Stimulated activated CD4-positive, alpha-beta T cell treated with anti-CD3 and anti-CD28 coated beads, TNF-alpha, amount 100 ng/mL, for 1 hour (primary cell): ENCODE measurements at places on chromosomes 6 and 20.

DNA sequence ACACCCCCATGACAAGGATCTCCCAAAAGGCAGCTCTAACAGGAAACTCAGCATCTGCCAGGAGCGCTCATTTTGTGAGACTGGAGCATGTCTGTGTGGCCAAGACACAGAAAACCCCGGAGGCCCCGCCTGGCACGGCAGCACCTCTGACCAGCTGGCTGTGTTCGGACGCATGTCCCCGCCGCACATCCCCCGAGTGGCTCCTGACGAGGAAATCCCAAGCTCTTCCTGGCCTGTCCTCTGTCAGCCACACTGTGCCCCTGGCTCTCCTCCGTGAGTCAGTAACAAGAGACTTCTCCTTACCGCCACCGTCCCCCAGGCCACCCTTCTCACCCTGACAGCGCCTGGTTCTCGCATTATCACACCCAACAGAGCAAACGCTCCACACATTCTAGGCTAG is 14.4 kb downstream of the SLC2A4RG start:
- no peak for DNase-seq

GRCh38 chr6:3406891-3407809 is 49.7 kb downstream of the SLC22A23 start:
- DNase-seq = no peak

GRCh38 chr6:148864941-148865340 is 118.1 kb downstream of the UST start:
- no peak for DNase-seq

- DNase-seq = no peak
Measured at GRCh38 chr6:156890627-156891314, 113.6 kb downstream of the ARID1B start.

DNA sequence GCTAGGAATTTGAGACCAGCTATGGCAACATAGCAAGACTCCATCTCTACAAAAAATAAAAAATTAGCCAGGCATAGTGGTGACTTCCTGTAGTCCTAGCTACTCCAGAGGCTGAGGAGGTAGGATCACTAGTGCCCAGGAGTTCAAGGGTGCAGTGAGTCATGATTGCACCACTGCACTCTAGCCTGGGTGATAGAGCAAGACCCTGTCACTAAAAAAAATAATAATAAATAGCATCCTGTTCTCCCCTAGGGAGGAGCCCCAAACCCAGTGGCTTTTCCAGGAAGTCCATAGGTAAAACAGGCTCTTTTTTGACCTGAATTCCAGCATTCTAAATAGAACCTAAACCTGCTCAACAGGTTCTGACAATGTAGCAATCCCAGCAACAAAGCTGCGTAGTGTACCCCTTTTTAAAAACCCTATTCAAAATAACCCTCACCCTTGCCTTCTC is 192.0 kb downstream of the ALDH8A1 start:
- no peak for DNase-seq

- DNase-seq = no peak
Measured at GRCh38 chr20:22274330-22274729, 310.0 kb downstream of the FOXA2 start.

GRCh38 chr6:37500294-37500608 is 558 bp upstream of the CCDC167 start:
- no peak for DNase-seq

- DNase-seq = no peak
Measured at GRCh38 chr20:37381621-37382471, 35.9 kb downstream of the SRC start.

DNA sequence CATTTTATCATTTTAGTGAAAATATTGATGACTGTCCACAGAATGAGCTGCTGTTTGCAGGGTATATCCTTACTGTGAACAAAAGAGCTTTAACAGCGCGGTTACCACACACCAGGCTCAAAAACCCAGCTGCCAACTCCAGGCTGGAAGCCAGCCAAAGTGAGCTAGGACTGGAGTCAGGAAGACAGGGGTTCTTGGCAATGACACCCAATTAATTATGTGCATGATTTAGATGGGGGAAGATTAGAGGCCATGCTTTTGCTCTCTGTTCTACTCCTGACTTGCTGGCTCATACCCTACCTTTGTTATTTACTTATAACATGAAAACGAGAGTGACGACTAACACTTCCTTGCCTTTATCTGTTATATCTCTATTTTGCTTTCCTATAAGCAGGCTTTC is 128.9 kb upstream of the SHLD1 start:
- DNase-seq = no peak

DNA sequence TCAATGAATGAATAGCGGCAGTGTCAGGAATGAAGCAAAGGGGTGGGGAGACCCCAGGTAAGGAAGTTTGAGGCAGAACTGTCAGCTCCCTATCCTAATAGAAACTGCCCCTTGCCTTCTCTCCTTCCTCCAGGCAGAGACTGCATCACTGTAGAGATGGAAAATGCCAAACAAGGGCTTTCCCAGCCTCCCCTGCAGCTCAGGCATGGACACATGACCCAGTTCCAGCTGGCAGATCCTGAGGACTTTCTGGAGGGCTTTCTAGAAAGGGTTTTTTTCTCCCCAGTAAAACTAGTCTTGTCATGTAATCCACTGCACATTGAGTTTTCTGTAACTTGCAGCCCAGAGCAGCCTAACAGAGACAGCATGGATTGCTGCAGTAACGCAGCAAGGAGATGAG is 17.9 kb upstream of the PNPLA1 start:
- no peak for DNase-seq

GRCh38 chr20:36895036-36895435 is 19.1 kb downstream of the TLDC2 start:
- DNase-seq = no peak

- DNase-seq = no peak
Measured at GRCh38 chr20:62760856-62761758, 35.2 kb upstream of the MRGBP start.

- DNase-seq = no peak
Measured at GRCh38 chr20:62183426-62184142, 756 bp downstream of the MTG2 start.

DNA sequence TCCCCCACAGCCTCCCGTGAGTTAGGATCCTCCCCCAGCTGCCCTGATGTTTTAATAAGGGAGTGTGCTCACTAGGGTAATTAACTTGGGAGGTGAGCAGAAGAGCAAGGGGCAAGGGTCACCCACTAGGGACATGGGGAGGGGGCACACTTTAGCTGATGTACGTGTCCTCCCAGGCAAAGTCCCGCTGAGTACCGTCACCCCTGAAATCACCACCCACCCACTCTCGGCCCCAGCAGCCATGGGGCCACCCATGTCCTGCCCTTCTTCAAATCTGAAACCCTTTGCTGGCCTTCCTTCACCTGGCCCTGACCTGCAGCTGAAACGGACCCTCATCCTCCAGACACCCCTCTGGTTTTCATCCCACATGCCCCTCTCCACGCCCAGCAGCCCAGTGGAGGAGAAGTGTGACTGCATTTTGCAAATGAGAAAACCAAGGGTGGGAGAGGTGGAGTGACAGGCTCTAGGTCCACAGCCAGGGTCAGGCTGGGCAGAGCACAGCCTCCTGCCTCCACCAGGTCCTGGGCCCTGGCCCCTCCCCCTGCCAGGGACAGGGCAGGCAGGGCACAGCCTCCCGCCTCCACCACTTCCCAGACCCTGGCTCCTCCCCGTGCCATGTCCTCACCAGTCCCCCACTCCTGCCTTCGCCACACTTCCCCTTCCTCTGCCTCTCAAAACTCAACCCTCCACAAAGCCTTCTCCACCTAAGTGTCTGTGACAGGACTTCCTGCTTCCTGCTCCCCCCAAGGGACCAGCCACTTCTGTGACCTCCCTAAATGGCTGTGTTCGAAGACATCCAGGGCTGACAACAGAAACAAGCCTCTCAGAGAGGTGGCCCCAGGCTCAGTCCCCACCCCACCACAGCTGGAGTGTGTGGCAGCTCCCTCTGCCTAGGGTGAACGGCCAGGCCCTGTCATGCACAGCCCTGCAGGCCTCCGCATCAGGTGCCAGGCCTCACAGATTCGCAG is 15.1 kb downstream of the ACSS1 start:
- no peak for DNase-seq

GRCh38 chr20:24160563-24161281 is 172.1 kb upstream of the GGTLC1 start:
- no peak for DNase-seq

DNA sequence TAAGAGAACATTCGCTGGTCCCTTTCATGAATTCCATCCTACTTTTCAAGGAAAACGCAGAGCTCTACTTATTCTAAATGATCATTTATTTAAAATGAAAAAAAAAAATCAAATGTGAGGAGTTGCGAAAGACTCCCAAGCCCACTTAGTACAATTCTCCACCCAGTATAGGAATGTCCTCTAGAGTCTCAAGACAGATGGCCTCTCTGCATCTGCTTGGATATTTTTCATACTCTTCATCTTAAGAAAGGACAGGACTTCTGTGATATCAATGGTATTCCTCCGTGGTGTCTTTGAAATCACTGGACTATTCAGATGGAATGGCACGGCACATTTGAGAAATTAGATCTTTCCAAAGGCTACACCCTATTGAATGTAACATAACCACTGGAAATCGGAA is 107.1 kb downstream of the PTPRK start:
- no peak for DNase-seq

DNA sequence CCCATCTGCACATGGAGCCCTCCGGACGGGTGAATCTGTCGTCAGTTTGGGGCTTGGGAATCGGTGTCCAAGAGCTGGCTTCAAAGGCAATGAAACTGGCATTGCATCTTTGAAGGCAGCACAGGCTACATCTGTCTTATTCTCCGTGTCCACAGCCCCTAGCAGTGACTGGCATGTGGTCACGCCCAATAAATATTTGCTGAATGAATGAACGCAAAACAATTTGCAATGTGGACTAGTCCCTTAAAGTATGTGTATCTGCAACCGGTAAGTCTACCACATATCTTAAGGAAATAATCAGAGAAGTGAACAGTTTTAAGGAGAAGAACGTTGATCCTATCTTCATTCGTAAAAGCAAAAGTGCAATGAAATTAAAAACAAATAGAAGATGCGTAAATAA is 8.0 kb upstream of the PMEPA1 start:
- no peak for DNase-seq
